Motor neuron (in vitro differentiated cells): ENCODE measurements at places on chromosomes 13 and 19. TPM values are rescaled to one million over a fixed set of nuclear protein-coding genes. Genes with fewer than 3 reads are reported as not detected.
A peak's percentile ranks its signal among the peaks of the same experiment; 100 is the strongest.

The SPINT2 gene
- total RNA-seq = 0.11 and 0.59 TPM in 2 replicates

DNA sequence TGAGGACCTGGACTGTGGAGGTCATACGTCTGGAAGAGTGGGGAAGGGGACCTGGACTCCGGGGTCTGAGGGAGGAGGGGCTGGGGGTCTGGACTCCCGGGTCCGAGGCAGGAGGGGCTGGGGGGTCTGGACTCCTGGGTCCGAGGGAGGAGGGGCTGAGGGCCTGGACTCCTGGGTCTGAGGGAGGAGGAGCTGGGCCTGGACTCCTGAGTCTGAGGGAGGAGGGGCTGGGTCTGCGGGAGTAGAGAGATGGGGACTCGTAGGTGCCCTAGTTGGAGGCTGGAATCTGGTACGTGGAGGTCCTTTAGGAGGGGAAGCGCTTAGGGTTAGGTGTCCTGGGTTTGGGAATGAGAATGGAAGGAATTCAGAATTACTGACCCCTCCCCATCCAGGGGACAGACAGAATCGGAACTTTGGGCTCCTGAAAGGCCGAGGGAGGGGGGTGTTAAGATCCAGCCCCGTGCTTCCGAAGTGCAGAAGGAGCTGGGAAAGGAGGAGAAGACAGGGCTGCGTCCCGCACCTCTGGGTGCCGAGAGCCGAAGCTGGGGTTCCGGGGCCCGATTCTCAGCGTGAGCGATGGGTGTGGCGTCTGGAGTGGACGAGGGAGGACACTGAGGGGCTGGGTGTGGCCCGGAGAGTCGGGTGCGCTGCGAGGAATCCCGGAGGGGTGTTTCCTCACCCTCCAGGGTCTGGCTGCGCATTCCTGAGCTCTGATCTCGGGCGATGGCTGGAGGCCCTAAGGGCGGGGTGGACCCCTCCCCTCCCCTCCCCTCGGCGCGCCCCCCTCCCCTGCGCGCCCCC is 608 bp downstream of the MYADM start:
- ATAC-seq = peak; percentile 15

DNA sequence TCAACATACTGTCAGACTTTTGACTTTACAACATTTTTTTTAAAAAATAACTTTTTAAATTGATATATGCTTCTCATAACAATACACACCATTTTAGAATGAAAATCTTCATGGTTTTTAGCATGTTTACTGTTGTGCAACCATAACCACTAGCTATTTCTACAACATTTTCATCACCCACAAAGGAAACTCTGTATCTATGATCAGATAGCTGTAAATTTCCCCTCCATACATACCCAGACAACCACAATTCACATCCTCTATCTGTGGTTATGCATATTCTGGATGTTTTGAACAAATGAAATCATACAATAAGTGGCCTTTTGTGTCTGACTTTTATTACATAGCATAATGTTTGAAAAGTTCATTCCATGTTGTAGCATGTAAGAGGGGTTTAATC is 1666.0 kb downstream of the EFNB2 start:
- no peak for ATAC-seq

DNA sequence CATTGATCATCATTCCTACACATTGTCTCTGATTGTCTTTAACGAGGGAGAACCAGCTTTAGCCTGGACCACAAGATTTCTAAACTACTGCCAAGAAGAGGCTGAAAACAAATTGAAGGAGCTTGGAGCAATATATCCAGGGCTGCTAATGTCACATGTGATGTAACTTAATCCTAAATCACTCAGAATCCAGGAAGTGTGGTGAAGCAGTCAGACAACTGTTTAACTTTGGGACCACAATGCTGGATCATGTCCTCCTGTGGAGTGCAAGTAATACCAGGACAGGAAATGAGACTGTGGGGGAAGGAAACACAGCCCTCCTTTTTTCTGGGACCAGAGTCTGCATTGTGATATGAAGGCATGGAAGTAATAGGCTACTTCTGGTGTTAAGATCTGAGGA is 430.2 kb downstream of the KCTD12 start:
- ATAC-seq = no peak

The GPC6 gene
- 1.4 and 1.8 TPM in 2 replicates for total RNA-seq

GRCh38 chr19:35341565-35342225 is 6.0 kb upstream of the FFAR1 start:
- no peak for ATAC-seq

DNA sequence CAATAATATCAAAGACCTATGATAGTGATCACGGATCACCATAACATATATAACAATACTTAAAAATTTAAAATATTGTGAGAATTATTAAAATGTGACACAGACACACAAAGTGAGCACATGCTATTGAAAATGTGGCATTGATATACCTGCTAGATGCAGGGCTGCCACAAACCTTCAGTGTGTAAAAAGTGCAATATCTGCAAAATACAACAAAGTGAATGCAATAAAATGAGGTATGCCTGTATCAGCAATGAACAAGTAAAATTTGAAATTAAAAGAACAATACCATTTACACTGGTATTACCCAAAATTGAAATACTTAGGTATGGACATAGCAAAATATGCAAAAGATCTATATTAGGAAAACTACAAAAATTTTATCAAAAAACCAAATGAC is 1217.8 kb upstream of the PCDH20 start:
- no peak for ATAC-seq

The TYROBP gene
- total RNA-seq = not detected in 2 replicates

DNA sequence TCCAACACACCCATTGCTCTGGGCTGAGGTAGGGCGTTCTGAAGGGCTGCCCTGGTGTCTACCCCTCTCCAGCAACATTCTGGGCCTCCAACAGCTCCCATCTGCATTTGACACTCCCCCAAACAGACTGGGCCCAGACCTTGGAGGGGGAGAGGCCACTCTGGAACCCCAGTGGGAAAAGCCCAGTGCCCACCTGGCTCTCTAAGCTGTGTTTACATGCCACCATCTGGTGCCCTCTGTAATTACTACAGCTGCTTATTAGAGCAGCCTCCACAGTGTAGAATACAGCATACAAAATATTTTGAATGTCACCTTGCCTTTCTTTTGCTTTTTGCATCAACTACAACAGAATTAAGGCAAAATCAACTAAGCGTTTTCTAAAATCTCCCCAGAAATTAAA is 35.8 kb upstream of the TM9SF2 start:
- no peak for ATAC-seq

- ATAC-seq = peak; percentile 2
These were observed 9.5 kb downstream of the NDUFA11 start for GRCh38 chr19:5893907-5894703.

DNA sequence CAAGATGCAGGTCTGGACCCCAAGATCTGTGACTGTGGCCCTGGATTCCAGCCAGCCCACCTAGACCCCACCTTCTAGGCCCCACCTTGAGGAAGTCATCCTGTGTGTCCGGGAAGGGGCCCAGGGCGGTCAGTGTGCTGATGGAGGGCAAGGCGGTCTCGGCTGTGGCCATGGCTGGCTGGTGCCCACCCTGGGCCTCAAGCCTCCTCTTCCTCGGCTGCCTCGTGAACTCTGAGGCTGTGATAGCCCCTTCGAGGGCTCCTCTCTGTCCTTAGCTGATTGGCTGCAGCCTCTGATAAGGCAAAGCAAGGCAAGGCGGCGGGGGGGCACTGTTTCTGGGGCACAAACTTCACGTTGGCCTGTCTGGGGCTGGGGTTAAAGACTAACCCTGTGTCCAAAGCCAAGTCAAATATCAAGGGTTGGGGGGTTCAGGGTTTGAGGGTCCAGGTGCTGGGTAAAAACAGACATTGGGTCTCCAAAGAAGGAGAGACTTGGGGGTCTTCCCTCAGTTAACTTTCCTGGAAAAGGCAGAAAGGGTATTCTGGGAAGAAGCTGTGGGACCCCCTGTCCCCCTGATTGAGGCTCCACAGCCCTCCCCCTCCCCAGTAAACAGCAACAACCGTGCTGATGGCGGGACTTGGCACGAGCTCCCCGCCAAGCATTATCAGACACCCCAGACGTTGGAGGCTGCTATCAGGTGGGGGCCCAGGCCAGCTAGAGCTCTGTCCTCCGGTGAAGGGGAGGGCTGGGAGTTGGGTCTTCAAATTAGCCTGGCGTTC is at the start of gene KLF1:
Gene KLF1 (minus strand): TSS at position 233 of the 779 bp plus-strand sequence. CDS start 61 bp downstream, at position 172.
- no peak for ATAC-seq

GRCh38 chr19:56476651-56477428 is at the start of gene ZNF667:
ZNF667 (minus strand) TSS chr19:56477345; CDS start chr19:56462370, 14,975 bp downstream.
- no peak for ATAC-seq

- ATAC-seq = peak; percentile 46
These were observed 60.5 kb downstream of the MAP4K1 start for GRCh38 chr19:38557205-38557799.

The KLK11 gene
- 0.50 TPM in 1 of 2 replicates, not detected in the other for total RNA-seq

- peak; percentile 95 for ATAC-seq
These were observed 242.3 kb downstream of the TEX29 start for GRCh38 chr13:111562716-111563115.

GRCh38 chr19:18220632-18221275 is 5.5 kb downstream of the PDE4C start:
- no peak for ATAC-seq

- ATAC-seq = no peak
These were observed 1607.0 kb downstream of the PCDH9 start for GRCh38 chr13:65623148-65623547.

GRCh38 chr13:94198681-94199080 is 280.8 kb downstream of the DCT start:
- no peak for ATAC-seq

The GRIK5 gene
- total RNA-seq = 19.1 and 19.5 TPM in 2 replicates

The KLK12 gene
- 0.43 TPM in 1 of 2 replicates, not detected in the other for total RNA-seq

The CCDC70 gene
- total RNA-seq = not detected in 2 replicates

- no peak for ATAC-seq
These were observed 582.5 kb downstream of the EFNB2 start for GRCh38 chr13:105952973-105953290.

GRCh38 chr19:1408300-1409203 is 1.2 kb downstream of the DAZAP1 start:
- peak; percentile 36 for ATAC-seq

The SLITRK1 gene
- 31.1 and 32.1 TPM in 2 replicates for total RNA-seq

The PABPC3 gene
- 0.21 and 0.23 TPM in 2 replicates for total RNA-seq

The DGKH gene
- 12.7 and 14.9 TPM in 2 replicates for total RNA-seq

DNA sequence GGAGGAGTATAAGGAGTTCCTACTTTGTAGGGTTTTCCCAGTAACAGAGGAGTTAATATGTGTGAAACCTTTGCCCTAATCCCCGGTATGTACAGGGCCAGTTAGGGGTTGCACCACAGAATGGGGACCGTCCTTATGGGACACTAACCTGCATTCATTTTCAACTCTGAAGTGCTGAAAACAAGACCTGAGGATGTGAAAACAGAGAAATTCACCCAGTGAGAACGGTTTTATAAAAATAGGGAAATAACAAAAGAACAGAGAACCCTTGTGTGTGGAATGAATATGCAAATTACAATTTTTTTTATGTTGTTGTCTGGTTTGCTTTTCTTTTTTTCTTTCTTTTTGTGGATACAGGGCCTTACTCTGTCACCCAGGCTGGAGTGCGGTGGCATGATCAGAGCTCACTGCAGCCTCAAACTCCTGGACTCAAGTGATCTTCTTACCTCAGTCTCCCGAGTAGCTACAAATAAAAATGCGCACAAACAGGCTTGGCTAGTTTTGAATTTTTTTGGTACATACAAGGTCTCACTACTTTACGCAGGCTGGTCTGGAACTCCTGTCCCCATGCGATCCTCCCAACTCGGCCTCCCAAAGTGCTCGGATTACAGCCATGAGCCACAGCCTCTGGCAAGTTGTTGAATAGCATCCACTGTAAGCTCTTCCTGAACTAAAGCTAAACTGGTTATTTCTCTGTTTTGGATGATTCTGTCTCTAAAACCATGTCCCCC is 10.6 kb downstream of the CLC start:
- ATAC-seq = no peak

The SLC5A5 gene
- total RNA-seq = not detected in 2 replicates

GRCh38 chr19:56116606-56117005 is 4.5 kb downstream of the ZNF787 start:
- no peak for ATAC-seq

DNA sequence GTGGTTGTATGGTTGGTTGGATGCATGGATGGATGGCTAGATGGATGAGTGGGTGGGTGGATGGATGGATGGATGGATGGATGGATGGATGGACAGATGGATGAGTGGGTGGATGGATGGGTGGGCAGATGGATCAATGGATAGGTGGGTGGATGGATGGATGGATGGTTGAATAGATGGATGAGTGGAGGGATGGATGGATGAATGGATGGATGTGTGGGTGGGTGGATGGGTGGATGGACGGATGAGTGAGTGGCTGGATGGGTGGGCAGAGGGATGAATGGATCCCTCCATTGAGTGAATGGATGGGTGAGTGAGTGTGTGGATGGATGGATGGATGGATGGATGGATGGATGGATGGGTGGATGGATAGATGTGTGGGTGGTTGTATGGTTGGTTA is 9.0 kb upstream of the NMRK2 start:
- no peak for ATAC-seq

The CCDC106 gene
- 21.5 and 27.4 TPM in 2 replicates for total RNA-seq

The MAST1 gene
- 0.94 and 2.9 TPM in 2 replicates for total RNA-seq
